ENCODE measurements at places on chromosomes 2 and 18.

DNA sequence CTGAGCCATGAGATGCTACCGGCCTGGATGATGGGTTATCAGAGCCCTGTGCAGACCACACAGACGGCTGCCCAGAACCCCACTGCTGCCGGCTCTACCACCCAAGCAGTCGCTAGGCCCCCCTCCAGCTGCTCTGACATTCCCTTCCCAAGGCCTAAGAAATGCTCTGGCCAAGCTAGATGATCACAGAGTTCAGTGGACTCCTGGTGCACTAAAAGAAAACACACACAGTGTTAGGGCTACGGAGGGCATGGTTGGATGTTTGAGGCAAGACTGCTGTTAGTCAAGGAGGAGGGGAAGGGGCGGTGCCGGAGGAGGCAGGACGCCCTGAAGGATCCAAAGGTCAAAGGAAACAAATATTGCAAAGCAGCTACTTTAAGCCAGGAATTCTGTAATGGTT is 174.5 kb downstream of the MYCN start:
- DNase-seq = no peak

GRCh38 chr2:210072922-210073509 is 70.6 kb downstream of the RPE start:
- DNase-seq = no peak

GRCh38 chr18:62284637-62285036 is 40.5 kb upstream of the TNFRSF11A start:
- no peak for DNase-seq

GRCh38 chr18:28736223-28736622 is 559.3 kb upstream of the CDH2 start:
- no peak for DNase-seq

DNA sequence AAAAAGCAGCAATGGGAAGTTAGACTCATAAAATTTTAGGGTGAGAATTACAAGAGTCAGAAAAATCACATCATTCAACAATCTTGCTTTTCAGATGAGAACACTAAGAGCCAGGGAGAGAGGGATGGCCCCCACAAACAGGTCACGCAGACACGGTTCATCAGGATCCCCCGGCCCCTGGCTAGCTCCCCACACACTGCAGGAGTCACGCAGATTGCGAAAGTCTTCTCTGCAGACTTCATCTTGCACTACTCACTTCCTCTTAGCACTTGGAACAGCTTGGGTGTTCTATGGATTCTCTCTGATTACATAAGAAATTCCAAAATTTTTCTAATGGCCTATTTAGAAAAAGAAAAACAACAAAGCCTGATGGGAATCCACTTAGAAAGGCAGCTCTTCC is 21.6 kb upstream of the SULT1C2 start:
- DNase-seq = no peak

- DNase-seq = no peak
These were observed 1115.3 kb downstream of the LRP1B start for GRCh38 chr2:141015341-141016047.

- no peak for DNase-seq
These were observed 317.9 kb upstream of the UBE2E3 start for GRCh38 chr2:180662521-180662920.

- no peak for DNase-seq
These were observed 283.0 kb downstream of the MYCN start for GRCh38 chr2:16223161-16223840.

DNA sequence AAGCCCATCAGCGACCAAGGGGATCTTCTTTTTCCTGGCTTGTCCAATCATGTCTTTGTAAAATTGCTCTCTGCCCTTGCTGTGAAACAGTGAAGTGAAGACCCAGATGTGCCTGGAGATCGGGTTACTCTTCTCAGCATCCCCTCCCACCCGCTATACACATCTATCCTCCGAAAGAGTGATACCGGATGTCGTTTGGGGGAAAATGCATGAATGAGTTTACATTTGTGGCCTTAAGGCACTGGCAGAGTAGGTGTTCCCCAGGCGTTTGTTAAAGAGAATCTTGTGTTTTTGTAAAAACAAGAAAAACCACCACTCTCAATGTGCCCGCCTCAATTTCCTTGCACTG is 528.3 kb downstream of the CMPK2 start:
- DNase-seq = no peak

DNA sequence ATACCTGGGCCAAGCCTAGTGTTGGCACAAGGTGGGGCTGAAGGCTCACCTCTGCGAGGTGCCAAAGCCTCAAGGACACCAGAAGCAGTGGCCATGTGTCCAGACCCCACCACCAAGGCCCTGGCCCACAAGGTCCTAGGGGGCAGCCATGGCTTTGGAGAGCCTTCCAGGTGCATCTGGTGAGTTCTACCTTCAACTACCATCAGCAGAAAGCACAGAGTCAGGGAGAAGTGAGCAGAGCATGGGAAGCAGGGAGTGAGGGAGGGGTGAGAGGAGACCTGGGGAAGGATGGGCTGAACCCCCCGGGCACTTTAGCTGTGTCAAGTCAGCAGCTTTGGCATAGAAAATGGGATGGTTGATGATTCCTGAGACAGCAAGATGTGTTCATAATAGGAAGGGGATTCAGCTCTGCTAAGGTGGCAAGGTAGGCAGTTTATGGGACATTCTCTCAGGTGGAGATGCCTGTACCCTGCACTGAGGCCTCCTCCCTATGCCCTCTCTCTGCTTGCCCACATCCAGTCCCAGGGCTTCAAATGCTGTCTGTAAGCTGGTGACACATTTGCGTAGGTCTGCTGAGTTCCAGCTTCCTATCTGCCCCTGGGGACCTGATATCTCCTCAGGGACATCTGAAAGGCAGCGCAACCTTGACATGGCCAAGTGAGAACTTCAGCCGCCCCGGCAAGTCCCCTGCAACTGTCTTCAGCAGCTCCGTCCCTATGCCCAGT is 83.4 kb upstream of the RGPD5 start:
- no peak for DNase-seq

GRCh38 chr2:236671896-236672562 is 102.4 kb downstream of the ACKR3 start:
- no peak for DNase-seq

GRCh38 chr2:71675296-71675695 is 221.9 kb downstream of the DYSF start:
- no peak for DNase-seq

- no peak for DNase-seq
These were observed 6.3 kb downstream of the C2orf81 start for GRCh38 chr2:74414881-74415761.

GRCh38 chr2:238948765-238949641 is 101.1 kb downstream of the TWIST2 start:
- no peak for DNase-seq

- no peak for DNase-seq
These were observed 15.5 kb upstream of the GNAL start for GRCh38 chr18:11673560-11673959.

- no peak for DNase-seq
These were observed 41.2 kb downstream of the TMEFF2 start for GRCh38 chr2:192153561-192153960.

DNA sequence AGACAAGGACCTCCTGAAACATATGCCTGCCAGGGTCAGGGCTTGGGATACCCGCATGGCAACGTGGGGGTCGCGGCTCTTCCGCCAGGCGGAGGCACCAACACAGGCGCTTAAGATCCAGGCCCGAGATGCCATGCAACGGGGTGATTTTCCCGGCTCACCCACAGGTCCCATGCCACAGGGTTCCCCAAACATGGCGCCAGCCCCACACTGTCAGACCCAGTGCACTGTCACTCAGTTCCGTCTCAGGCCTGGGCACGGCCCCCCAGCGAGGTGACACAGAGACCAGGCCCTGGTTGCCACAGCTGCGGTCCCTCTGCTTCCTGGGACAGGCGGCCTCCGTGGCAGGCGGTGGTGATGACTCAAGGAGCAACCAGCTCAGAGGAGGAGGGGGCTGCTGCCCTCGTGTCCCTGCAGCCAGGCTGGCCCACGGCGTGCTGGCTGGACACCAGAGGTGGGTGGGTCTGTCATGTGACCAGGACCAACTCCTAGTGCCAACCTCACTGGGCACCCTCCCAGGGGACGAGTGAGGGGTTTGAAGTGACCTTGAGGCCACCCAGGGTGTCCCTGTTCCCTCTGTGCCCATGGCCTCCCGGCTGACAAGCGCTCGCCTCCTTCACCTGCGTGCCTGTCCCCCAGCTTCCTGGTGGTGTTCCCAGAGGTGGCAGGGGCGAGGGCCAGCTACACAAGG is 4.9 kb downstream of the PDCD1 start:
- DNase-seq = no peak

Measured in stimulated activated CD8-positive, alpha-beta memory T cell treated with anti-CD3 and anti-CD28 coated beads, Interleukin-12 subunit alpha, Interleukin-12 subunit beta, amount 100 ng/mL, for 4 hours (primary cell).